Mesothelial cell of epicardium (in vitro differentiated cells): ENCODE measurements at places on chromosomes 5 and 9.
A peak's percentile ranks its signal among the peaks of the same experiment; 100 is the strongest.

DNA sequence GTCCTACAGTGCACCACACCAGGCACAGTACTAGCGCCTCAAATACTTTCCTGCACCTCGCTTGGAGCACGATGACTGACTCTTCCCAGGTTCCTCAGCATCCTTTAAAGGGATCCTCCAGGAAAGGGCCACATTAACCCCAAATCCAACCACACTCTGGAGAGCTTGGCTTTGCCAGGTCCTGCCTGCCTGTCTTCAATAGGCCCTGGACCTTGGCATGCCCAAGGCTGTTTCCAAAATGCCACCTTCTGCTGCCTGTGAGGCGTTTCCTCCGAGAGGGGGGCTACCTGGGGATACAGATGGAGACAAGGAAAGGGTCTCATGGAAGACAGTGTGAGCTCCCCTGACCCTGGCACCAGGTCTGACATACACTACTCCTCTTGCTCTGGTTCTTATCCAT is 169.9 kb downstream of the DAB2IP start:
- no peak for DNase-seq

DNA sequence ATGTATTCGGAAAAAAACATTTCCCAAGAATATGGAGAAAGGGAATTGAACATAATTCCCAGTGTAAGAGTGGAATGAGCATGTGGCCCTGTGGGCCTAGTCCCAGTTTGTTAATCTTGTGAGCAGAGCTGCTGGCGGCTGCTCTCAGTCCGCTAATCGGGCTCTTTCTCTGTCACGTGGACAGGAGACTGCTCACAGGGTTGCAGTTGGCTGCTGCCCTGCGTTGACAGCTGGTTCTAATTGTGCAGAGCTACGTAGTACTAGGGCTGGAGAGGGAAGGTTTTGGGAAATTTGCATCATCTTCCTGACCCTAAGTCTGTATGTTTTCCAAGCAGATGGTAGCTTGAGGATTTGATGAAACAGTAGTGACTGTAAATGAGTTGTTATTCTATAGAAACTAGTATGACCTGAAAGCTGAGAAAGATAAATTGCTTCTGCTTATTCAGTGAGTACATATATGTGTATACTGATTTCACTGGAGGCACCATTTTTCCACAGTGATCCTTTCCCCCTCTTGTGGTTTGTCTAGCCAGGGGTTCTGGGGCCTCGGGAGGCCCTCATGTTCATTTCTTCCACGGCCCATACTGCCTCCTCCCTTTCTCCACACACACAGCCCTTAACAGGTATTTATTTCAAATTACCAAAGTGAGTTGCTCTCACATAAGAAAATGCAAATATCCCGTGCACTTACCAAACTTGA is 100.6 kb downstream of the ANGPTL2 start:
- peak; percentile 64 for DNase-seq

DNA sequence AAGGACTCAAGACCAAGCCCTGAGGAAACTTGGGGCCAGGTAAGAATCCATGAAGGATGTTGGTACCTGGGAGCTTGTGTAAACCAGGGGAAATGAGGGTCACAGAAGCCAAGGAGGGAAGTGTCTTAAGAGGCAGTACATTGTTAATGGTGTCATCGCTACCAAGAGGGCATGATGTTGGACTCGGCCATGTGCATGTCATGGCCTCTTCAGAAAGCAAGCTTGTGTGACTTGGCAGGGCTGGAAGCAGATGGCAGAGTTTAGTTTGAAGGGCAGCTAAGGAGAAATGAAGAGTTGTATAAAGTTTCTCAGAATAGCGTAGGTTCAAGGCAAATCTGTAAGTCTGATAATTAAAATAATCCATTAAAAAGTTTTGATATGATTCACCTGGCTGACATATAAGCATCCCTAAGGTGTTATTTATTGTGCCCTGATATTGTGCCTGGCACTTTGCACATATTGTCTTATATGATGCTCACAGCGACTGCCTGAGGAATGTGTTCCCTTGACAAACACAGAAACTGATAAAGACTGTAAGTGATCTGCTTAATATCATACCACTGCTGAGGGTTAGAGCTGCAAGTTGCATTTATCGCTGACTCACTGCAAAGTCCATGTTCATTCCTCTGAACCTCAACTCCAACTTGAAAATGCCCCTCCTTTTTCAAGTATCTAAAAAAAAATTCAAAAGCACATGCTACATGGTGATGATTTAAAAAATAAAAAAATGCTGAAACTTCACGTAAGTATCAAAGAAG is 81.3 kb upstream of the PTPN3 start:
- DNase-seq, result no peak

- no peak for DNase-seq
Observed at GRCh38 chr9:110284211-110284844, 28.0 kb upstream of the TXN start.

DNA sequence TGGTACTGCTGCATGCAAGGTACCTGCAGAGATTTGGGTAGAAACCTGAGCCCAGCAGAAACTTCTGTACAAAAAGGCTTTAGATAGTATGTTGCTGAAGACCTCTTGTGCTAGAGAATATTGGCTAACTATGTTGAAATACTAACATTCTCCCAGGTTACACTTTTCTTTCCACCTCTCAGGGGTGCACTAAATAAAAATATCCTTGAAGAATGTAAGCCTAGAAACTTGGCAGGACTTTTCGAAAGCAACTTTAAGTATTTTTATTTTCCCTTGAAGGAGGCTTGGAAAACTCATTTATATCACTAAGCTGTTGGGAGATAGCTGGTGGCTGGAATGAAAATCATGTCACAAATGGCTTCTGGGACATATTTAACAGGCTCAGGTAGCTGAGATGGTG is 50.0 kb downstream of the FBXL7 start:
- no peak for DNase-seq

- no peak for DNase-seq
Observed at GRCh38 chr9:95132366-95133324, 184.9 kb downstream of the FANCC start.

GRCh38 chr5:170357955-170358444 is 31.2 kb downstream of the KCNMB1 start:
- no peak for DNase-seq

- DNase-seq, result no peak
Observed at GRCh38 chr9:113616116-113616515, 152.6 kb downstream of the RGS3 start.

- DNase-seq, result no peak
Observed at GRCh38 chr5:157816682-157817386, 42.1 kb downstream of the CLINT1 start.

GRCh38 chr9:8831568-8831967 is 1032.0 kb upstream of the DMAC1 start:
- no peak for DNase-seq

- DNase-seq, result no peak
Observed at GRCh38 chr9:27537027-27537435, 7.4 kb upstream of the MOB3B start.

DNA sequence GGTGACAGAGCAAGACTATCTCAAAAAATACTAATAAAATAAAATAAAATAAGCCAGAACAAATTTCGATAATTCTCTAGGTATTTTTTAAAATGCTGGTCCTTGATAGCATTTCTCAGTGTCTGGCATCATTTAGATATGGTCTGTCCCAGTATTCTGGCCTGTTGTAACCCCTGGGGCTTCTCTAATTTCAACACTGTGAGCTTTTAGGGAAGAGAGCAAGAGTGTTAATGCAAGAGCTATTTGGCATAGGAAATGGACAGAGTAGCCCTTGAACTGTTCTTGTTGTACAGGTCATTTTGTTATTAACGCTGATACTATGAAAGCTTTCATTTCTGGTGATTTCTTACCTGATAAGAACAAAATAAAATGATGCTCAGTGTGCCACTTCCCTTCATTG is 112.2 kb upstream of the ZNF608 start:
- DNase-seq, result no peak

DNA sequence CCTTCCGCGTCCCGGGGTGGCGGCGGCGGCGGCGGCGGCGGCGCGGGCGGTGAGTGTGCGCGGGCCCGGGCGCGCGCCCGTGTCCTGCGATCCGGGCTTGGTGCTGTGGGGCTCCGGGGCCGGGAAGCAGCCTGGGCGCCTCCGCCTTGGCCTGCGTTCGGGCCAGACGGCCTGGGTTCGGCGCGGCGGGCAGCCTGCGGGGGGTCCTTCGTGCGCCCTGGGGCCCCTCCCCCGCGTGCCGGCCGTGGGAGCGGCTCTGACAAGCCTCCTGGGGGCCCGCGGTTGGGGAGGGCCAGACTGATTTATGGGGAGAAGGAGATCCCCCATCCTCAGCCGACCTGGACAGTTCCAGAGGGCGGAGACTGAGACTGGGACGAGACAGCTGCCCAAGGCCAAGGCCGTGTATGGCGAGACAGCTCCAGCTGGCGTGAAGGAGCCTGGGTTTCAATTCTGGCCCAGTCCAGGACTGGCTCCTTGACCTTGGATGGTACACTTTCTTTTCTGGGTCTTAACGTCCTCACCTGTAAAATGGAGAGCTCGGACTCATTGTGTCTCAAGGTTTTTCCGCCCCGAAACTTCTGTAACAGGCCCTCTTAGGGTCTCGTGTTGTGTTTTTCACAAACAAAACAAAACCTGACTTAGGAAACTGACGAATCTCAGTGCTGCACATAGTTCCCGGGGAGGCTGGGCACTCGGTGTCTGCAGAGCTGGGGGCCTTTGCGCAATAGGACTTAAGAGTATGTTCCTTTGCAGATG is 603 bp downstream of the TMEM268 start:
- DNase-seq, result peak; percentile 47

- no peak for DNase-seq
Observed at GRCh38 chr9:86500667-86501435, 146.6 kb upstream of the TUT7 start.

DNA sequence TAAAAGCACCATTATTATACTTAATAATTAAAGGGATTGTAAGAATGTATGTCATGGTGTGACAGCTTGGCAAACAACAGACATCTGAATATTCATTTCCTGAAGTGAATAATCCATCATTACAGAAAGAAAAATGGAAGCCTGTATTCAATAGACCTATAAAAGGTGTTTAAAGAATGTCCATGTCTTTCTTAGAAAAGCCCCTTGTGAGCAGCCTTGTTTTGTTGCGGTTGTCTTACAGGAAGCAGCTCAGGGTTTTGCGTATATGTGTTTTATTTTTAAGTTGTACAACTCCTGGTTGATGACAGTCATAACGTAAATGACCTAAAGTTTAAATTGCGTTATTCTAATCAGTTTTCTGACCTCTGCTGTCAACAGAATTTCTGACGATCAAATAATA is 53.8 kb downstream of the CAST start:
- no peak for DNase-seq

GRCh38 chr9:136860529-136860928 is 5.6 kb downstream of the EDF1 start:
- no peak for DNase-seq

DNA sequence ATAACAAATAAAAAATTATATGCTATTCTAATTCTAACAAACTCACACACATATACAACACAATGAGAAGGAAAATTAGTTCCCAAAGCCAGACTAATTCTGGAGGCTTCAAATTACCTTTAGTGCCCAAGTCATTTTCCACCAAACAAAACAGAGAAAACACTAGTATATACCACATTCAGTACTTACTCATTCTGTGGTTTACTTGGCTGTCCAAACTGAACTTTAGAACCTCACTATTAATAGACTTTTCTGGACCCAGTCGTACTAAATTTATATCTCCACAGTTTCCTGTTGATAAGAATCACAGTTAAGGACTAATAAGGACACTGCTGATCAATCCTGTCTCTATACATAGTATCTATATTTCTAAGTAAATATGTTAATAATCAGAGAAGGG is 66.4 kb downstream of the SETX start:
- no peak for DNase-seq

GRCh38 chr5:78661044-78661443 is 12.5 kb upstream of the LHFPL2 start:
- DNase-seq, result no peak

GRCh38 chr9:130590305-130590704 is 10.9 kb downstream of the FUBP3 start:
- DNase-seq, result no peak

DNA sequence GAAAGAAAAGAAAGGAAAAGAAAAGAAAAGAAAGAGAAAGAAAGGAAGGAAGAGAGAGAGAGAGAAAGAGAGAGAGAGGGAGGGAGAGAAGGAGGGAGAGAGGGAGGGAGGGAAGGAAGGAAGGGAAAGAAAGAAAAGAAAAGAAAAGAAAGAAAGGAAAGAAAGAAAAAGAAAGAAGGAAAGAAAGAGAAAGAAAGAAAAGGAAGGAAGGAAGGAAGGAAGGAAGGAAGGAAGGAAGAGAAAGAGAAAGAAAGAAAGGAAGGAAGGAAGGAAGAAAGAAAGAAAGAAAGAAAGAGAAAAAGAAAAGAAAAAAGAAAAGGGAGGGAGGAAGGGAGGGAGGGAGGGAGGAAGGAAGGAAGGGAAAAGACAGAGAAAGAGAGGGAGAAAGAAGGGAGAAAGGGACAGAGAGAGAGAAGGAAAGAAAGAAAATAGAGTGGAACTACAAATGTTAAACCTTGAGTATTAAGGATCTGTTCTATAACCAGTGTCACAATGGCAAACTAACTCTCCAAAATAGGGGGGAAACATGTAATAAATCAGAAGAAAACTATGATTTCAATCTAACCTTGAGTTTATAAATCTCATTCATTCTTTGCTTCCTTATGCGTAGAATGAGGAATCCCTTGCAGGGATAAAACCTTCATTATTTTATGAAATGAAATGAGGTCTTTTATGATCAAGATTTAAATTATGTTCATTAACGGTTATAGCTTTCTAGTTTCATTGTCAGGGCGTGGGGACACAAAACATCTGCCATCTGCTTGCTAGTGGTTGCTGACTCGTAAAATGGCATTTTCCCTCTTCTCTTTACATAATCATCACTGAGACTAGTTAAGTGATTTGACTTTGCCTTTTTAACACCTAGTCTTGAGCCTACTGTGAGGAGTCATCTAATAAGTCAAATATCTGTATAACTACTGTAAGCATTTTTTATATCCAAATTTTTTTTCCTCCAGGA is 40.7 kb upstream of the RAD23B start:
- no peak for DNase-seq

DNA sequence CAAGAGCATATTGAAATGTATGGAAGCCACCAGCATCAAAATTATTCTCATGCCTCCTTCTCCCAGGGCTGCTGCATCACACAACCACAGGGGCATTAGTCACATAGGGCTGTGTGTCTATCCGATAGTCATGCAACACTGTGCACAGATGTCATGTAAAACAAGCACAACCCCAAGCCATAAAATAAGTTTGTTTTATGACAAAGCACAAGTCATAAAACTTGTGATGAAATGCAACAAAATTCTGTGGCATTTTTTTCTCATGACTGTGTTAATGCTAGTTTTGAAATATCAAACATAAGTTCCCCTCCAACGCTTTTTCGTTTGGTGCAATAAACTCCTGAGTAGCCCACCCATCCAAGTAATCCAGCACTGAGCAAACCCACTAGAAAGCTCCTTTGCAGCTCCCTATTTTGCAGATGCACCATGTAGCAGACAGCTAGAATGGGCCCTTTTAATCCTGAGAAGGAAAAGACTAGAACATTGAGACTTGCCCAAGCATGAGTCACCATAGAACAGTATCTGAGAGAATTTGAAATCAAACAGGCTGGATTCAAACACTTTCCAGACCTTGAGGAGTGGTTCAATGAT is 93.3 kb upstream of the ZNF366 start:
- no peak for DNase-seq

DNA sequence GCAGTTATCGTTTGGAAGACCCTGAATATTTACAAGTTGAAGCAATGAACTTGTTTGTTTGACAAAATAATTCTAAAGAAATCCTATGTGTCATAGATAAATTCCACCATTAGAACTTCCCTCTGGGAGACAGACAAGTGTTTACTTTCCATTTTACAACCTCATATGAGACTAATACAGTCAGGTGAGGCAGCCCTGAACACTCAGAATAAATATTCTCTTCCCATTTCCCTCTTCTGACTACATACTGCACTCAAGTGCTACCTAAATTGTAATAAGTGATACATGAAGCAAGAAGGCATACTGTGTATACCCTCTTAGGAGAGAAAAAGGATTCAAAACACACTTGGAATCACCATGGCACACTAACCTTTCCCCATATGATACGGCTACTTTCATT is 6.8 kb downstream of the RASEF start:
- DNase-seq, result no peak
